Endothelial cell (in vitro differentiated cells): ENCODE measurements at places on chromosomes 5 and 9. TPM values are rescaled to one million over a fixed set of nuclear protein-coding genes. Genes with fewer than 3 reads are reported as not detected.

Gene IL7R
- 0.54 TPM for total RNA-seq

GRCh38 chr9:124041817-124042116, 30.2 kb downstream of the LHX2 start:
- H3K4me3 ChIP-seq, result no peak overlapping the region
- peaks cover 7% of the 10 kb centered on the region for H3K4me1 ChIP-seq
- H3K27ac ChIP-seq, result no peak overlapping the region
- H3K27me3 ChIP-seq, result peaks cover 12% of the 10 kb centered on the region
- DNase-seq, result no peak

- peaks cover 22% of the 10 kb centered on the region for H3K4me1 ChIP-seq
- H3K27me3 ChIP-seq, result no peaks in the 10 kb centered on the region
- H3K36me3 ChIP-seq, result no peaks in the 10 kb centered on the region
- H3K27ac ChIP-seq, result no peak overlapping the region
- DNase-seq, result no peak
Measured at GRCh38 chr5:171221916-171222315, 87.1 kb upstream of the TLX3 start.

- DNase-seq, result no peak
- no peaks in the 10 kb centered on the region for H3K36me3 ChIP-seq
- H3K4me3 ChIP-seq, result no peak overlapping the region
Measured at GRCh38 chr9:136087741-136088480, 7.2 kb downstream of the NACC2 start.

Gene RMI1
- 11.5 TPM for total RNA-seq

Gene FAM153A
- not detected for total RNA-seq

Gene IGFBPL1
- total RNA-seq, result 9.1 TPM

Gene FOXI1
- 2.2 TPM for total RNA-seq

Gene HINT2
- total RNA-seq, result 43.3 TPM

DNA sequence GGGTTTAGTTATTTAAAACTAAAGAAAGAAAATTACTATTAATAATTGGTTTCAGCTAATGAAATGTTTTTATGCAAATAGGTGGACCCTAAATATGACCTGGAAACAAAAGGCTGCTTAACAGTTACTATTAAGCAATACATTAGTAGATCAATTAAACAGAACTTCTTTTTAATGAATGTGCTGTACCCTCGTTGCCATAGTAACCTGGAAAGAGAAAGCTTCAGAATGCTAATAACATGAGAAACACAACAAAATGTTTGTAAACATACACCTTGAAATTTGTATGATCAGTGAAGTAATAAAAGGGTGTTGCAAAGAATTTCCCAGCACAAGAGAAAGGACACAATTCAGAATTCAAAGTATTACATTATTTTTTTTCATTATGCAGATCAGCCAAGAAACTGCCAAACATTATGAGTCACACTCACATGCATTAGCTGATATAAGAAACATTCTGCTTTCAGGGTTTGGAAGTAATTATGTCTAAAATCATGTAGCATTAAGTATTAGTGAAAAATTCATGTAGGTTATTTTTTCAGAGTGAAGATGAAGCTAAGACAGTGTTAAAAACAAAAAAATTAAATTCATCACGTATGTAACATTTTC, 348.3 kb downstream of the ISL1 start:
- no peaks in the 10 kb centered on the region for H3K4me1 ChIP-seq
- no peak overlapping the region for H3K4me3 ChIP-seq
- H3K27me3 ChIP-seq, result no peaks in the 10 kb centered on the region
- H3K27ac ChIP-seq, result no peak overlapping the region
- H3K36me3 ChIP-seq, result no peaks in the 10 kb centered on the region
- DNase-seq, result no peak

Gene SLC36A3
- not detected for total RNA-seq
